ENCODE measurements at places on chromosomes 6 and 20. TPM values are rescaled to one million over a fixed set of nuclear protein-coding genes. Genes with fewer than 3 reads are reported as not detected.
A peak's percentile ranks its signal among the peaks of the same experiment; 100 is the strongest.

- no peaks in the 10 kb centered on the region for H3K36me3 ChIP-seq
- H3K27me3 ChIP-seq, result no peaks in the 10 kb centered on the region
- no peak for DNase-seq
- peak overlapping the region; percentile 95 for H3K27ac ChIP-seq
- peak overlapping the region; percentile 94 for H3K4me3 ChIP-seq
- H3K4me1 ChIP-seq, result peaks cover 28% of the 10 kb centered on the region
These were observed 391 bp downstream of the MAPRE1 start for GRCh38 chr20:32819992-32820697.

DNA sequence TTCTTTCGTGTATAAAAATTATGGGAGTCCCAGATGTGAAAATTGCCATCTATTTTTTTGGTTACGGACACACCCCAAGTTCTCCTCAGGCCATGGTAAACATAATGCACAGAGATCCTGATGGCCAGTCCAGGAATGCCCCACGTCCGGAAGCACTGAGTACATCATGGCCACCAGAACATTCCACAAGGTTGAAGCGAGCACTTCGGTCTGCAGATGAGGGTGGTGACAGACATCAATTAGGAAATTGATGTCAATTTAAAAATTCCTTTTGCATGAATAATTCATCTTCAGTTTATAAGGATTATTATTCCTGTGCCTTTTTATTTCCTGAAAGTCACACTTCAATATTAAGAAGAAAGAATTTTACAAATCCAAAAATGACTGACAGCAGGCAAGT lies 13.2 kb upstream of the EXOC2 start:
- DNase-seq, result no peak
- no peaks in the 10 kb centered on the region for H3K27me3 ChIP-seq
- no peaks in the 10 kb centered on the region for H3K36me3 ChIP-seq
- H3K4me3 ChIP-seq, result no peak overlapping the region

GRCh38 chr6:34475238-34475682 lies 9.4 kb downstream of the PACSIN1 start:
- no peaks in the 10 kb centered on the region for H3K27me3 ChIP-seq
- H3K36me3 ChIP-seq, result no peaks in the 10 kb centered on the region
- H3K4me3 ChIP-seq, result no peak overlapping the region
- no peak overlapping the region for H3K27ac ChIP-seq

- peaks cover 6% of the 10 kb centered on the region for H3K4me1 ChIP-seq
- H3K36me3 ChIP-seq, result no peaks in the 10 kb centered on the region
- no peak overlapping the region for H3K4me3 ChIP-seq
These were observed 34.5 kb downstream of the TPD52L1 start for GRCh38 chr6:125188037-125188436.

GRCh38 chr6:156988276-156989158 lies 211.3 kb downstream of the ARID1B start:
- H3K27me3 ChIP-seq, result no peaks in the 10 kb centered on the region
- H3K4me1 ChIP-seq, result peaks cover 17% of the 10 kb centered on the region
- DNase-seq, result peak; percentile 12
- no peaks in the 10 kb centered on the region for H3K36me3 ChIP-seq
- H3K4me3 ChIP-seq, result no peak overlapping the region

GRCh38 chr20:36645998-36646397 lies at the start of gene SLA2:
TSS of gene SLA2 (minus strand) at chr20:36646196. CDS start at chr20:36641335, 4,861 bp downstream.
- peaks cover 57% of the 10 kb centered on the region for H3K4me1 ChIP-seq
- H3K27ac ChIP-seq, result peak within 1 kb of the TSS; percentile 85
- peak; percentile 70 for DNase-seq
- H3K36me3 ChIP-seq, result peaks cover 13% of the 10 kb centered on the region

GRCh38 chr20:41261260-41261659 lies 56.3 kb downstream of the ZHX3 start:
- no peaks in the 10 kb centered on the region for H3K27me3 ChIP-seq
- DNase-seq, result no peak
- H3K36me3 ChIP-seq, result no peaks in the 10 kb centered on the region
- no peak overlapping the region for H3K27ac ChIP-seq

- no peak for DNase-seq
- H3K27me3 ChIP-seq, result no peaks in the 10 kb centered on the region
- H3K27ac ChIP-seq, result no peak overlapping the region
These were observed 91.2 kb upstream of the SULF2 start for GRCh38 chr20:47876311-47877088.

DNA sequence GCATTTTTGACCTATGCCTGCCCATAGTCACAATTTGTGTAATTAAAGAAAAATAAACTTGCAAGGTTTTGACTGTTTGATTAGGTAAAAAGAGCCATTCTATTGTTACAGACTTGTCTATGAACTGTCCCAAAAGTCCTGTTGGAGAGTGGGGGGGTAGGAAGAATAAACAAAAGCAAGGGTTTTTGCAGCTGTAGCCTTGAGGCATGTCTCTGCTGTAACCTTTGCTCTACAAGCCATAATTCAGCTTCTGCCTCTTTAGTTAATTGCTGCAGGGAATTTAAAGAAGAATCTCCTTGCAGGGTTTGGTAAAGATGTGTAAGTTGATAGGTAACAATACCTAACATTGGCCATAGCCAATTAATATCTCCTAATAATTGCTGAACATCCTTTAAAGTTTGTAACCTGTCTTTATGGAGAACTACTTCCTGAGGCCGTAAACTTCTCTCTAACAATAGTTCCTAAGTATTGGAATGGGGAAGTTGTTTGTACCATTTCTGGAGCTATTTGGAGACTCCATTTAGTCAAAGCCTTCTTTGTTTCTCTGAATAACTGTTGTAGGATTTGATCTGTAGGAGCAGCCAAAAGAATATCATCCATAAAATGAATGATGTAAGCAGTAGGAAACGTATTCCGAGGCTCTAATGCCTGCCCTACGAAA lies 7.9 kb upstream of the ABHD12 start:
- H3K27me3 ChIP-seq, result no peaks in the 10 kb centered on the region
- no peaks in the 10 kb centered on the region for H3K4me1 ChIP-seq
- H3K4me3 ChIP-seq, result no peak overlapping the region
- no peak for DNase-seq
- H3K36me3 ChIP-seq, result no peaks in the 10 kb centered on the region

DNA sequence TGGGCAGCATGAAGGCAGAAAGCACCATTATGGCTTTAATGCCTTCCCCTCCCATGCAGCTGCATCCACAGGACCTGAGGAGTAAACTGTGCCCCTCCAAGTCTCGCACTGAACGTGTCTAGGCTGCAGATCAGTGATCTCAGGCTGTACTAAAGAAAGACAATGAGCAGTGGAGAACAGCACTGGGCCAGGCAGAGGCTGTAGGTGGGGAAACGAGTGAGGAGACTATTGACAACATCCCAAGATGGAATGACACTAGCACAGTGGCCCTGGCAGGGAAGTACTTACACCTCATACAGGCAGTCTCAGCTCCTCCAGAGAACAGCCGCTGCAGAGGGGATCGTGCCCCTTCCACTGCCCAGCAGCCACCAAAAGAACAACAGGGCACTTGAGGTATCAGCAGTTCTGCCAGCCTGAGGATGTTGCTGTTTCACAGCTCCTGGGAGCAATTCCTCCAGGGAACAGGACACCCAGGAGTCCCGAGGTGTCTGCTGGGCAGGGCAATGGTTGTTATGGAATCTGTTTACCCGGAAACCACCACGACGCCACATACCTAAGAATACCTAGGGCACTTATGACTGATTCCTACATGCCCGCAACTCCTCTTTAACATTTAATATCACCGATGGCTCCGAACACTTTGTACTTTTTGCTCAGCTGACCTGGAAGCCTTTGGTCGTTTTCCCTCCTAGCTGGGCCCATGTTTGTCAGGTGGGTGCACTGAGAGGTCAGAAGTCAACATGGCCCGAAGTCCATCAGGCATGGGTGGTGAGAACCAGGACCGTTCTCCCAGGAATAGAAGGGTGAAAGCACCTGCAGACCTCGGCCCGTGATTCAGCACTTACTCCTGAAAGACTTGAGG lies 79.1 kb downstream of the SLC22A23 start:
- H3K36me3 ChIP-seq, result no peaks in the 10 kb centered on the region
- H3K27me3 ChIP-seq, result peaks cover 9% of the 10 kb centered on the region
- H3K4me1 ChIP-seq, result peaks cover 14% of the 10 kb centered on the region
- DNase-seq, result no peak
- no peak overlapping the region for H3K4me3 ChIP-seq

DNA sequence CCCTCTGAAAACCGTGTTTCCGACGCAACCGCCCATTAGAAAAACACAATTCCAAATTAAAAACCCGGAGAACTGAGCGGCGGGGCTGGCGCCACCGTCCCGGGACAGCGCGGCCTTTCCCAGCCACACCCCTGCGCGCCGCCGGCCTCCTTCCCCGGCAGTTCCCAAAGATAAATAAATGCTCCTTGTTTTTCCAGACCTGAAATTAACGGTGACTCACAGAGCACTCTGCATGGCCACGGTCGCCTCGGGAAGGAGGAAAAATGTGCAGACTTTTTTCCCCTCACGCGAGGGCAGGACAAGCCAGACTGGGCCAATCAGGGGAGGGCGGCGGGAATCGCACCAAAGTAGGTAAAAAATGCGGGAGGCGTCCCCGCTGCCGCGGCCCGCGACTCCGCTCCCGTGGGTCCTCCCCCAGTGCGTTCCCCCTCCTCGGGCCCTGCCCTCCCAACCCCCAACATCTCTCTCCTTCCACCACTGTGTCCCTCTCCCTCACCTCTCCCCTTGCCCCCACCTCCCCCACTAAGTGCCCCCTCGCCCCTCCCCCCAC lies 828 bp upstream of the DSTN start:
- H3K27ac ChIP-seq, result no peak overlapping the region
- peaks cover 11% of the 10 kb centered on the region for H3K4me1 ChIP-seq

GRCh38 chr6:135488023-135488422 lies 9.5 kb downstream of the AHI1 start:
- H3K4me3 ChIP-seq, result no peak overlapping the region
- no peak overlapping the region for H3K27ac ChIP-seq
- no peaks in the 10 kb centered on the region for H3K27me3 ChIP-seq

GRCh38 chr6:156809034-156809433 lies 31.9 kb downstream of the ARID1B start:
- DNase-seq, result no peak
- H3K36me3 ChIP-seq, result no peaks in the 10 kb centered on the region
- no peaks in the 10 kb centered on the region for H3K27me3 ChIP-seq
- H3K4me3 ChIP-seq, result no peak overlapping the region
- H3K4me1 ChIP-seq, result peaks cover 18% of the 10 kb centered on the region
- no peak overlapping the region for H3K27ac ChIP-seq

DNA sequence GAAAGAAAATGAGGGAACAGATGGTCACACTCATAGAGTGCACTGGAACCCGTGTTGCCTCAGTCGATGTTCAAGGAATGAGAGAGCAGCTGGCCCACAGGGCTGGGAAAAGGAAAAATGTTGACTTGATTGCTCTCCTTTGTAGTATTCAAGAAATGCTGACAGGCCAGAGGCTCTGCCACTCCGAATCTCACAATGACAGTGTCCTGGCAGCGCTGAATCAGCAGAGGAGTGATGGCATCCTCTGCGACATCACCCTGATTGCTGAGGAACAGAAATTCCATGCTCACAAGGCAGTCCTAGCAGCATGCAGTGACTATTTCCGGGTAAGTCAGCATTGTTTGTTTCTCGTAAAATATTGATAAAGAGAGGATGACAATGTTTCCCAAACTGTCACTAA lies 51.3 kb downstream of the KLHL32 start:
- no peaks in the 10 kb centered on the region for H3K36me3 ChIP-seq
- DNase-seq, result no peak
- no peaks in the 10 kb centered on the region for H3K4me1 ChIP-seq
- H3K4me3 ChIP-seq, result no peak overlapping the region
- H3K27ac ChIP-seq, result no peak overlapping the region

The RIPPLY2 gene
- not detected for total RNA-seq

The RSPO4 gene
- 0.53 TPM for total RNA-seq

The LHFPL5 gene
- not detected for total RNA-seq

The SSTR4 gene
- not detected for total RNA-seq

The IL17F gene
- total RNA-seq, result not detected

The GATA5 gene
- not detected for total RNA-seq

The EFCAB8 gene
- total RNA-seq, result 2.3 TPM

The ERGIC3 gene
- total RNA-seq, result 129 TPM

The DEFB119 gene
- total RNA-seq, result not detected

The TUBB2B gene
- 0.75 TPM for total RNA-seq
